Aorta (tissue), 5 donors: ENCODE measurements at places on chromosomes 6 and 20. TPM values are rescaled to one million over a fixed set of nuclear protein-coding genes. Genes with fewer than 3 reads are reported as not detected.

GRCh38 chr20:49641683-49642656 is 71.7 kb downstream of the B4GALT5 start:
- DNase-seq, result no peak

DNA sequence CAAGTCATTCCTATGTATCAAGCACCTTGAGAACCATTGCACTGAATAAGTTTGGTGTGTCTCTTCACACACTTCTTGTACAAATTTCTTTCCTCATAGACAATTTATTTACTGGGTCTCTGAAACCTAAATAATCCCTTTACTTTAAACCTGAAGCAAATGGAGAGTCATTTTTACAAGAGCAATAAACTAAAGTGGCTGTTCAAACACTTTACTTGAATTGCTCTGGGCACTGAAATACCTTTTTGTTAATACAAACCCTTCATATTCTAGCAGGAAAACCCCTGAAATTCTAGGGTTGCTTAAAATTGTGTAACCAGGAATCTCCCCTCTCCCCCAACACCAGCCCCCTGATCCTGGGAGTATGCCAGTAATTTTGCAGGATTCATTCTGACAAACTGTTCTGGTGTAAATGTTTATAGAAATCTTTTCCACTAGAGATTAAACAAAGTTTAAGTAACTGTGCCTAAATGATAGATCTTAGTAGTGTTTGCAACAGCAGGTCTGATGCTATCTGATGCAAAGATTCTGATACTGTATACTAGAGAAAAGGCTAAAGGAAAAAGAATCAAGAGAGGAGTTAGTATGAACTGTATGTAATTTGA is 13.4 kb downstream of the RSPO3 start:
- DNase-seq, result no peak

GRCh38 chr6:159693894-159694545 is 979 bp upstream of the SOD2 start:
- DNase-seq, result no peak

The PKIB gene
- 2.5 TPM for total RNA-seq

GRCh38 chr6:37207903-37208456 is 38.0 kb downstream of the PIM1 start:
- DNase-seq, result peak; percentile 91

- DNase-seq, result no peak
Observed at GRCh38 chr6:17012421-17013225, 89.2 kb upstream of the STMND1 start.

DNA sequence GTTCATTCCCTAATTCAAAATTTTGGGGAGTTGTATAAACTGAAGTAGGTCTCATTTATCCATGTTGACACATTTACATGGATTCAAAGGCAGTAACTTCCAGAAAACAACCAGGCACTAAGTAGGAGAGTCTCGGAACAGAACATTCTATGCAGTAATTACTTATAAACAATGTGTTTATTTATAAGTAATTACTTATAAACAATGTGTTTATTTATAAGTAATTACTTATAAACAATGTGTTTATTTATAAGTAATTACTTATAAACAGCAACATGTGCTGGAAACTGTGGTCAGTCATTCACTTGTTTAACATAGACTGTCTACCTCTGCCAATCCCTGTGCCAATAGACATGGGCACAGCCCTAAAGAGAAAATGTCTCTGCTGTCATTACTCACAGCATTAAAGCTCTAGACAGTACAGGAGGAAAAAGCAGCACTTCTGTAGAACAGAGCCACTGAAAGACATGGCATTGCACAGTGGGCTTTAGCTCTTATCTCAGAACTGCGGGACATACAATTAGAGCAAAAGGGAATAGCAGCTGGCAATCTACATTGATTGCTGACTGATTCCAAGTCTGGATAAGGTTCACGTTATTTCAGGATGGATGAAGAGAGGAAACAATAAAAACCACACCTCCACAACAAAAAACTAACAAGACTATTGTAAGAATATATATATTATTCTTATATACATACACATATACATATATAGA is 188.2 kb downstream of the WDR27 start:
- DNase-seq, result no peak

DNA sequence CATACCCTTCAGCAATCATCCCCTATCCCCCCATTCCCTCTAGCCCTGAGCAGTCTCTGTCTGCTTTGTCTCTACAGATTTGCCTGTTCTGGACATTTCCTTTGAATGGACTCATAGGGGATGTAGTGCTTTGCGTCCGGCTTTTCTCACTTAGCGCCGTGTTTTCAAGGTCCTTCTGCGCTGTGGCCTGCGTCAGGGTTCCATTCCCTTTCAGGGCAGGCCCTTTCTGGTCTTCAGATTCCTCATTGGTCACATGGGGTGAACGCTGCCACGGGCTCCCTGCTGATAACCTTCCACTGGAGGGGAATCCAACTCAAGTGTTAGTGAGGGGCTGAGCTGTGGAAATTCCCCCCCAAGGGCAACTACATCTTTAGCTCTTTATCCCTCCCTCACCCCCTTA is 36.4 kb upstream of the APCDD1L start:
- no peak for DNase-seq

The ACTL10 gene
- total RNA-seq, result 0.96 TPM

DNA sequence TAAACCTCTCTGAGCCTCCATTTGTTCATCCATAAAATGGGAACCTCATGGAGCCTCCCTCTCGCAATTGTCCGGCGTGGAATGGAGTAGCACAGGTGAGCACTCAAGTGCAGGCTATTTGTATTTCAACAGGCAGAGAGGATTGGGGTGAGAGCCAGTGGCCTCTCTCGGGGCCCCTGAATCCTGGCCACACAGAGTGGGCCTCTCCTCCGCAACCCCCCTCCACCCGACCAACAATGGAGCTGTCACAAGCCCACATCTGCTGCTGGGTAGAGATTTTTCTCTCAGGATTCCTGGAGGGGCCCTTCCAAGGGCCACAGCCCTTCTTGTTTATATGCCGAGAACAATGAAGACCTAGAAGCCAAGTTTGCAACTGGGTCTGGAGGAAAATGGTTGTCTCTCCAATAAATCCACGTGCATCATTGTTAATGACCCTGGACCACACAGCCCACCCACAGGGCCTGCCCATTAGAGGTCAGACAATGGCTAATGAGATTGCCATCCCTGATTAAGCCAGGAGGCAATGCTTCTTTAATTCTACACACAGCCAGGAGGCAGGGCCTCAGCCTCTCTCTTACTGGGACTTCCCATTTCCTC is 233.0 kb downstream of the ANKRD60 start:
- DNase-seq, result no peak

DNA sequence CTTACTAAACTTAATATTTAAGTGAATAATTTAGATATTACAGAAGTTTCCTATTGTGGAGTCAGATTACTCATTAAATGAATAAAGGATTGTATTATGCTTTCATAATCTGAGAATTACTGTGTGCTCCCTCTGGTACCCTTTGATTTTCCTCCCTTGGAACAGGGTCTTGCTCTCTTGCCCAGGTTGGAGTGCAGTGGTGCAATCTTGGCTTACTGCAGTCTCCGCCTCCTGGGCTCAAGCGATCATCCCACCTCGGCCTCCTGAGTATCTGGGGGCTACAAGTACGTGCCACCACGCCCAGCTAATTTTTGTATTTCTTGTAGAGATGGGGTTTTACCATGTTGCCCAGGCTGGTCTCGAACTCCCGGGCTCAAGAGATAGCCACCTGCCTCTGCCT is 9.6 kb downstream of the WTAP start:
- no peak for DNase-seq

- no peak for DNase-seq
Observed at GRCh38 chr6:150929416-150929815, 63.9 kb downstream of the MTHFD1L start.

DNA sequence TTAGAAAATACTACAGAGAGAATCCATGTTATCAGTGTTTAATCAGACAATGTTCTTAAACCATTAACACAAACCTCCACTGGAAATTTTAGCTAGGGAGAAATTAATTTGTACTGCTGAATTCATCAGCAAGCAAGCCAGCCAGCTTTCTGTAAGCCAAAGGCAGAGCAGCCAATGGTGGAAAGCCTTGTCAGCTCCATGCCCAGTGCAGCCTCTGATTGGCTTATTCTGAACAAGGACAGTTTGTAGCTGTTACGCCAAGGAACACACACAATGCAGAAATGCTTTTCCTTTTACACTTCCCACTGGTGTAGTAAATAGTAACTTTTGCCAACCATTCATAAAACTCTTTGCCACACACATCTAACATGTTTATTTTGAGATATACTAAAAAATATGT is 265.0 kb downstream of the TENT5A start:
- DNase-seq, result peak; percentile 75

The ORC3 gene
- 22.4 TPM for total RNA-seq

GRCh38 chr6:16092140-16092539 is 36.7 kb upstream of the MYLIP start:
- no peak for DNase-seq

GRCh38 chr20:38920411-38920810 is 5.8 kb upstream of the FAM83D start:
- DNase-seq, result no peak

- DNase-seq, result no peak
Observed at GRCh38 chr20:18428490-18429173, 38.2 kb downstream of the DZANK1 start.

The ZC2HC1B gene
- not detected for total RNA-seq

DNA sequence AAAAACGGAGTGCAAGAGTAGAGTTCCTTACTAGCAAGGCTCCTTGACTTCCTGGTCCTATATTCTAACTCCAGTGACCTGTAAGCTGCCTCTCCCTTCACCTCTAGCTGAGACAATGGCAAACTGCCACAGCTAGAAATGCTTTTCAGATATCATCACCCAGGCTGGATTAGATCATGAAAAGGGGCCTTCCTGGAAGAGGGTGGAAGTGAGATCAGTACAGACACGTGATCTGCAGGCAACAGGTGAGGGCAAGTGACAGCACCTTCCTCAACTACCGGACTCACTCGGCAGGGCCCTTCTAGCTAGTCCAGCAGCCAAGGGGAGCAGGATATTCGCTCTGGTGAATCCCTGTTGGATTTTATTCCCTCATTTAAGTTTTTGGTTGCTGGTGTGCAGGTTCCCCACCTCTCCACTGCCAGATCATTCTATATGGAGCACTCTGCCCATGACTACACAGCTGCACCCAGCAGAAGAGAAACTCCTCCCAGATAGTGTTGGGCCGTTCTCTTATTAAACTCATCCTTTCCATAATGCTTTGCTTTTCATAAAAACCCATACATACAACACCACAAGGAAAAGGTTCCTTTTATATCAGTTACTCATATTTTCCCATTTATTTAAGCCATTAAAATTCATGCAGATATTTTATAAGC is 26.4 kb upstream of the FAM83C start:
- DNase-seq, result no peak

DNA sequence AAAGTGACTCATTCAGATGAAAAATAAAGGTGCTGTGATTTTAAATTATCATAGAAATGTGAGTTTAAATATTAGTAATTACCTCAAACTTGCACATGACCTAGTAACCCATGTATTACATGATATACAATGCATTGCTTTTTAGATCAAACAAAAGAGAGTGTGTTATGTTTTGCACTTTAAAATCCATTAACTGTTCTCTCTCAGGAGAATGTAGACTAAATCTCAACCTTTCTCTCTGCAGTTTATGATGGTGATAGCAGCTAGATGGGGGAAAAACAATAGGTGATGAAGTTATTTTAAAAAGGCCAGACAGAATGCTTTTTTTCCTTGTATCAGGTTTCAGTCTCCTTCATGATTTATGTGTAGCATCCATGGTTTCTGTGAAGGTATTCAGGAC is 404.4 kb upstream of the RNF217 start:
- no peak for DNase-seq

- no peak for DNase-seq
Observed at GRCh38 chr6:145733207-145733606, 2.1 kb downstream of the EPM2A start.

The HLA-DRB1 gene
- total RNA-seq, result 157 TPM

GRCh38 chr20:64065974-64066343 is 3.0 kb downstream of the TCEA2 start:
- DNase-seq, result no peak

DNA sequence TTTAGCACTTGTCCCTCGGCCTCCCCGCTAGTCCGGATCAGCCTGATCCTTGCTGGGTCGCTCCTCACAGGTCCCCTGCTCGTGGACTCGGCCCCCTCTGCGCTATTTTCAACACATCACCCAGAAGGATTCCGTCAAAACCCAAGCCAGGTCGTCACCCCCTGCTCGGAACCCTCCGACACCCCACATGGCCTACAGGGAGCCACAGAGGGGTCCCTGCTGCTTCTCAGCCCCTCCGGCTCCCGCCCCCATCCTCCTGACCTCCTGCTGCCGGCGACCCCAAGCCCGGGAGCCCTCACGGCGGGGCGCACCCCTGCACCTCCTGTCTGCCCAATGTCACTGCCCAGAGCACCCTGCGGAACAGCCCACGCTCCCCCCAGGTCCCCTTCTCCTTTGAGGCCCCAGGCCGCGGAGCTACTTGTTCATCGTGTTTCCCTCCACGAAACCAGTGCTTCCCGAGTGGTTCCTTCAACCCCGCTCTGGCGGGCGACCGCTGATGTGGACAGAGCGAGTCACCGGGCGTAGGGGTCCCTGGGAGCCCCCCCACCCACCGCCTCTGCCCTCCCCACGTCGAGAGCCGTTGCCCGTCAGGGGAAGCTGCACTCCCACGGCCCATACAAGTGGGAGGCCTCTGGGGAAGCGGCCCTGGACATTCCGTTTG is 638 bp upstream of the MYL9 start:
- peak; percentile 82 for DNase-seq

DNA sequence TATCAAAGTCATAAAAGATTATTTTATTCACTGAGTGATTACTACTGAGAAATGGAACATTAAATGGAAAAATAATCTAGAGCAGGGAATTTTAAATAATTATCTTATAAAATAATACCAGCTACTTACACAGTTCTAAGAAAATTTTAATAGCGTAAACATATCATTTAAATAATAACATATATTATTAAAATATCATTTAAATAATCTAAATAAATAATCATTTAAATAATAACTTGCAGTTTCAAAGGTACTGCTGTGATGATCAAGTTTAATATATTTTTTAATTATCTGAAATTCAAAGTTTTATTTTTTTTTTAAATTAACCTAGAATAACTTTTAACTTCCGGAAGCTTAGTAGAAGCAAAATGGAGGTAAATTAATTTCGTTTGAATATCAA is 301.2 kb downstream of the TBC1D32 start:
- no peak for DNase-seq

The TFAP2D gene
- total RNA-seq, result not detected
